ENCODE measurements at places on chromosomes 6 and 20. TPM values are rescaled to one million over a fixed set of nuclear protein-coding genes. Genes with fewer than 3 reads are reported as not detected.

- peak; percentile 77 for DNase-seq
Observed at GRCh38 chr6:9140172-9140571, 704.8 kb upstream of the SLC35B3 start.

GRCh38 chr6:79143320-79143898 lies 65.4 kb upstream of the PHIP start:
- DNase-seq: no peak

- no peak for DNase-seq
Observed at GRCh38 chr6:30676660-30677285, 4.0 kb upstream of the DHX16 start.

DNA sequence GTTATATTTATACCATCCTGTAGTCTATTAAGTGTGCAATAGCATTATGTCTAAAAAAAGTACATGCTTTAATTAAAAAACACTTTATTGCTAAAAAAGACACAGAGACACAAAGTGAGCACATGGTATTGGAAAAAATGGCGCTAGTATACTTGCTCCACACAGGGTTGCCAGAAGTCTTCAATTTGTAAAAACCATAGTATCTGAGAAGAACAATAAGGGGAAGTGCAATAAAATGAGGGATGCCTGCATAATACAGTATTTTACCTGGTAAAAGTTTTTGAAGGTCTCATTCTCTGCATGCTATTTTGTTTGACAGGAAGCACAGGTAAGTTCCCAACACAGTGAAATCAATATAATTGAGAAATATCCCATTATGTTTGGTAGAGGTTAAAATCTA lies 1.6 kb downstream of the NOX3 start:
- no peak for DNase-seq

GRCh38 chr6:26304797-26305640 lies 60.0 kb upstream of the BTN3A2 start:
- DNase-seq: no peak

DNA sequence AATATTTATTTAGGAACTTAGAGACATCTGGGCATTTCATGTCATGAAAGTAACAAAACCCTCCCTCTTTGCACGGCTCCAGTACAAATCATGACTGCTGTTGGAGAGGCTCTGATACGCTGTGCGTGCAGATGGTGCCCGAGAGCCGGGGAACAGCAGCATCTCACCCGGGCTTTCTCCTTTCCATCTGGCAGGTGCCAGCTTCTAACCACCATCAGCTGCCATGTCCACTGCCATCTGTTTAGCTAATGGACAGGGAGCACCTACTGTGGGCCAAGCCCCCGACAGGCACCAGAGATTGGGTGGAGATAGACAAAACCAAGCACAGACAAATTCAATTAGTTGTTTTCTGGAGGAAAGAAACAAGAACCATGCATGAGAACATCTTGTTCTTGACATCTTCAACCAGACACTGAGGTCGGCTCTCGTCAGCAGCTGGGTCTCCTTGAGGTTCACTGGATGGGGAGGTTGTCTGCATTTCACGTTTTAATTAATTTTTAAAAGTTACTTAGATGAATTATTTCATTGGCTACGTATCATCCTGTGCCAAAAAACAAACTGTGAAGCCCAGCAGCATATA lies 323.7 kb downstream of the THBS2 start:
- no peak for DNase-seq

- DNase-seq: no peak
Observed at GRCh38 chr20:11810311-11811083, 107.2 kb upstream of the BTBD3 start.

The NKAIN2 gene
- total RNA-seq: 0.48 TPM
